Fibroblast of skin of abdomen (primary cell): ENCODE measurements at places on chromosomes 11 and 22.

GRCh38 chr22:42190274-42190673 lies 59.7 kb upstream of the CYP2D6 start:
- DNase-seq: no peak

DNA sequence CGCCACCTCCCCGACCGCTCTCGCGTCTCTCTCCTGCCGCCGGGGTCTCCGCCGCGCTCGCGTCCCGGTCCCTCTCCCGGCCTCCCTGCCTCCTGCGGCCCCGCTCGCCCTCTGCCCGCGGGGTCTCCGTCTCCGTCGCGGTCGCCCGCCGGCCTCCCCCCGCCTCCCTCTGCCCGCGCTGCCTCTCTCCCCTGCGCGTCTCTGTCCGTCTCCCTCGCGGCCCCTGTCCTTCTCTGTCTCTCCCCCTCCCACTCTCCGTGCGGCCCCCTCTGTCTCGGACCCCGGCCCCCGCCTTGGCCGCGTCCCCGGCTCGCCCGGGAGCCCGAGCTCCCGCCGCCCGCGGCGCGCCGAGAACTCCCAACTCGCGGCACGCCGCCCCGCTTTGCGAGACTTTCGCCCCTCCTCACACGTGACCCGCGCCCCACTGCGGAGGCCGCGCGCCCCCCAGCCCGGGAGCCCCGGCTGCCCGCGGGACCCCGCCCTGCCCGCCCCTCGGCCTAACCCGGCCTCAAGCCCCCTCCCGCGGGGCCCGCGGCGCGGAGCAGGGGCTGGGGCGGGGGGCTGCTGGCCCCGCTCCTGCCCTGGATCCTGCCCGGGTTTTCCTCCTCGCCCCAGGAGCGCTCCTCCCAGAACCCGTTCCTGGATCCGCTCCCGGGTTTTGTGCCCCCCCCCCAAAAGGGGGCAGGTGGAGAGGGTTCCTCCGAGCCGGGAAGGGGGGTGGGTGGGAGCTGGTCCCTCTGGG lies 702 bp upstream of the KCNJ4 start:
- DNase-seq: peak; percentile 26

- no peak for DNase-seq
These were observed 12.3 kb upstream of the MARK2 start for GRCh38 chr11:63826471-63827190.

DNA sequence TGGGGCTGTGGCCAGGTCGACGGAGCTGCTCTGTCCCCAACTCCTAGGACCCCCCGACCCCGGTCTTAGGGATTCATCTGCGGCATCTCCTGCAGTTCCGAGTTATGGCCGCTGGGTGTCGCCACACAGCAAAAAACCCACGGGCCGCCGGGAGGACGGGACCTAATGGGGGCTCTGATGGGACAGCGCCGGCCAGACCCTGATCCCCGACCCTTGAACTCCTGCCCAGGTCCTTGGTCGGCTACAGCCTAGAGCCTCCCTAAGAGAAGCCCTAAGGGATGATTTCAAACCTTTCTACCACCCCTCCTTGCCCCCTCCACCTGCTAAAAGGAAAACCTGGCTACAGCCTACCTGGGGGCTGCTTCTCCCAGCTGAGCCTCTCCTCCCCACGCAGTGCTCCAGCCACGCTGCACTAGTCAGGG lies 30.8 kb upstream of the LRRC10B start:
- DNase-seq: no peak

GRCh38 chr11:40202589-40203270 lies 1256.7 kb downstream of the LRRC4C start:
- no peak for DNase-seq

DNA sequence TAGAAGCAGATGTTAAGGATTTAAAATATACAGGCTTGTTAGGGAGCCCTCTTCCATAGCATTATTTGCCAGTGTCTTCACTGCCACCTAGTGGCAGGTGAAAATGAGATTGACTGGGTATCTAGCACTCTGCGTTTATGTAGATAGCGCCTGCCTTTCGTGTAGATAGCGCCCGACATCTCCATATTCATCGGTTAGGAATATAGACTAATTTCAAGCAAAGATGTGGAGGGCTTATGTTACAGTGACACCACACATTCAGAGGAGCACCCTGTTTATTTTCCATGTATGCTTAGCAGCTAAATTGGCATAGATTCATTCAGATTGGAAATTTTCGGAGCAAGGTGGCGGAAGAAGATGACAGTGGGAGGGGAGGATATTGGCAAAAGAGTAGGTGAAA lies 72.0 kb downstream of the SLC5A12 start:
- peak; percentile 72 for DNase-seq

- DNase-seq: no peak
These were observed 3.5 kb downstream of the LRRC56 start for GRCh38 chr11:540583-541432.

DNA sequence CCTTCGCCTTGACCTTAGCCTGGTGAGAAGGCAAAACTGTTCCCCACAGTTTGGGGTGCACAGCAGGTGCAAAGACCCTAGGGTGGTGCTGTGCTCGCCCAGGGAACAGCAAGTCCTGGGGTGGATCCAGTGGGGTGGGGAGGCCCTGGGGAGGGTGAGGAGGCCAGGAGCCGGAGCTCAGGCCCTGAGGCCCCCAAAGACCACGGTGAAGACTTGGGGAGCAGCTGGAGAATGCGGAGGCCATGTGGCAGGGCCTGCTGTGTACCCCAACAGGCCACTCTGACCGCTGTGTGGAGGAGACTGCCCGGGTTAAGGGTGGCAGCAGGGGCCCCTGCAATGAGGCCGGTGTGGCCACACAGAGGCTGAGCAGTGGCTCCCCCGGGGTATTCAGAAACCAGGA lies 101.1 kb upstream of the RTL6 start:
- DNase-seq: no peak

DNA sequence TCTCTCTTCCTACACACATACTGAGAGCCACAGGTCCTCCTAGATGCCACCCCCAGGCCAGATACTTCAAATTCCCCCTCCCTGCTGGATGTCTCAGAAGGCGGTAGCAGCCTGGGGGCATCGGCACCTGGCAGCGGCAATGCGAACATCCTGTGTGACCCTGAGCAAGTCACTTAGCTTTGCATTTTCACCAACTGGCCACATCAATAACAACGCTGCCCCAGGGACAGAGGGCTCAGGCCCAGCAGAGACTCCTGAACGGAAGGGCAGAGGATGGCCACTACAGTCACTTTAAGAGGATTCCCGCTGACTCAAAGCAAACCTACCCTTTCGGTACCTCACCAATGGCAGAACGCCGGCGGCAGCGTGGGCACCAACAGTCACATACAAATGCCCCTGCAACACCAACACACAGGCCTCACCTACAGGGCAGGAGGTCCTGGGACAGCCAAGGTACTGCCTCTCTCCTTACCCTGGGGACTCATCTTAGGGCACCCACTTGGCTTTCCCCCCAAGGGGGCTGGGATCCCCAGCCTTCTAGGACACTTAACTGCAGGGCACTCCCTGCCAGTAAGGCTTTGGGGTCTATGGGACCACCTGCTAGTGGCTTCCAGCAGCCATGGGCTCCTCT lies 1.6 kb downstream of the LMO1 start:
- DNase-seq: no peak

DNA sequence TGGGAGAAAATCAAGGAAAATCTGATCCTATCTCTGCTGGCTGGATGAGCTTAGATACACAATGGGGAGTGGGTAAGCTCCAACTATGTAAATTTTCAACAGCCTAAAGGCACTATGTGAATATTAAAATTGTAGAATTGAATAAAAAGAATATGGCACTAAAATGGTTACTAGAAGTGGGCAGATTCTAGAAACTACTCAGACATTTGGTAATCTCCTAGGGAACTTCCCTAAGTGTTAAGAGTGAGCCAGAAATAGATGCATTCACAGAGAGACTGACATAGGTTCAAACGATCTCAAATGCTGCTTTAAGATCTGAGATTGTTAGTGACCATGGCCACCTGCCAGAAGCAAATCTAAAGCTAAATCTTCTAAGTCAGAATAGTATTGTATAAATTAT lies 4.3 kb upstream of the OR52E1 start:
- DNase-seq: no peak
